ENCODE measurements at places on chromosomes 7 and 10. TPM values are rescaled to one million over a fixed set of nuclear protein-coding genes. Genes with fewer than 3 reads are reported as not detected.
A peak's percentile ranks its signal among the peaks of the same experiment; 100 is the strongest.

Gene TMEM178B
- total RNA-seq = 0.62 TPM

Gene LRRC72
- total RNA-seq = not detected

Gene SFTPA1
- not detected for total RNA-seq

GRCh38 chr10:14382022-14382421 lies 51.3 kb upstream of the FRMD4A start:
- no peaks in the 10 kb centered on the region for H3K36me3 ChIP-seq
- peaks cover 28% of the 10 kb centered on the region for H3K4me1 ChIP-seq
- no peak for DNase-seq
- H3K27me3 ChIP-seq = no peaks in the 10 kb centered on the region
- no peak overlapping the region for H3K27ac ChIP-seq

- H3K4me3 ChIP-seq = no peak overlapping the region
- H3K4me1 ChIP-seq = no peaks in the 10 kb centered on the region
- no peak overlapping the region for H3K27ac ChIP-seq
- H3K27me3 ChIP-seq = no peaks in the 10 kb centered on the region
- no peaks in the 10 kb centered on the region for H3K36me3 ChIP-seq
Measured at GRCh38 chr7:148011753-148012152, 578.8 kb upstream of the C7orf33 start.

DNA sequence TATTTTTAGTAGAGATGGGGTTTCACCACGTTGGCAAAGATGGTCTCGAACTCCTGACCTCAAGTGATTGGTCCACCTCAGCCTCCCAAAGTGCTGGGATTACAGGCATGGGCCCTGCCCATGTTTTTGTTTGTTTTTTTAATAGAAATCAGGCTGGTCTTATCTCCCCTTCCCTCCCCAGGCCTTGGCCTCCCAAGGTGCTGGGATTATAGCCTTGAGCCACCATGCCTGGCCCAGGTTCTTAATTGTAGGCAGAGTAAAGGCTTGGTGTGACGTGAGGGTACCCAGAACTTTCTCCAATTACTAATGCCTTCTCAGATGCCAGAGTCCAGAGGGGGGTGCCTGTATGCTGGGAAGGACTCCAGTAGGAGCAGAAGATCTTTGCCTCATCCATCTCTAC lies 5.2 kb upstream of the MKRN1 start:
- no peak overlapping the region for H3K4me3 ChIP-seq
- H3K27ac ChIP-seq = no peak overlapping the region
- no peaks in the 10 kb centered on the region for H3K27me3 ChIP-seq
- H3K36me3 ChIP-seq = no peaks in the 10 kb centered on the region
- peaks cover 3% of the 10 kb centered on the region for H3K4me1 ChIP-seq

Gene HDAC9
- total RNA-seq = 38.2 TPM

DNA sequence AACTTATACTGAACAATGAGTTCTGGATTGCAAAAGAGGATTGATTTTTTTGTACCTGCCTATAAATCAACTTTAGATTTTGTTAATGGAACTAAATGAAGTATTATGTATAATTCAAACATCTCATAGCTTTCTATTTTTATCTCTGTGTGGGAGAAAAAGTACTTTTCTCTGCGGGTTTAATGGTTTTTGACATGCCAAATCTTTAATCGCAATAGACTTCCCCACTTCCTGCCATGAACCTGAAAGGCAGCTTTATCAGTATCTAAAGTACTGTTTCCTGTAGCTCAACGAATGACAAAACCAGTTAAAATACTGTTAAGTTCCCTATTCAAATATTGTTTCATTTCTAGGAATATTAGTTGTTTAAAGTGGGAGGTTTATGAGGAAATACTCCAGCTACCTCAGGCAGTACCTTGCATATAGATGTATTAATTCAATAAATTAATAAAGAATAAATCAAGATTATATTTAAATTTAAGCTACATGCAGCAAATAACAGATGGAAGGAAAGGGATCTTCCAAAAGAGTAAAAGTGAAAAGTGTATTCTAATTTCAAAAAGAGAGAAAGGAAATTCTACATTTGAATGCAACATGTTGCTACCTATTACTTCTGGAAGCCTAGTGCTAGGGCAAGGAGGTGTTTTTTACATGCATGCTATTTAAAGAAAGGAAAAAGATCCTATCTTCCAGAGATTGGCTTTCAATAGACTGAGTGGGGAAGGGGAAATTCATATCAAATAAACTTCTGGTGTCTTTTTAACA lies 75.9 kb downstream of the SVOPL start:
- H3K4me3 ChIP-seq = no peak overlapping the region
- no peaks in the 10 kb centered on the region for H3K4me1 ChIP-seq
- no peaks in the 10 kb centered on the region for H3K27me3 ChIP-seq
- no peak for DNase-seq
- H3K36me3 ChIP-seq = no peaks in the 10 kb centered on the region
- no peak overlapping the region for H3K27ac ChIP-seq

GRCh38 chr10:86366902-86367151 lies 232 bp upstream of the GRID1 start:
- no peak for DNase-seq
- H3K4me1 ChIP-seq = peaks cover 22% of the 10 kb centered on the region
- H3K4me3 ChIP-seq = peak overlapping the region; percentile 39
- peaks cover 92% of the 10 kb centered on the region for H3K27me3 ChIP-seq
- no peak overlapping the region for H3K27ac ChIP-seq

DNA sequence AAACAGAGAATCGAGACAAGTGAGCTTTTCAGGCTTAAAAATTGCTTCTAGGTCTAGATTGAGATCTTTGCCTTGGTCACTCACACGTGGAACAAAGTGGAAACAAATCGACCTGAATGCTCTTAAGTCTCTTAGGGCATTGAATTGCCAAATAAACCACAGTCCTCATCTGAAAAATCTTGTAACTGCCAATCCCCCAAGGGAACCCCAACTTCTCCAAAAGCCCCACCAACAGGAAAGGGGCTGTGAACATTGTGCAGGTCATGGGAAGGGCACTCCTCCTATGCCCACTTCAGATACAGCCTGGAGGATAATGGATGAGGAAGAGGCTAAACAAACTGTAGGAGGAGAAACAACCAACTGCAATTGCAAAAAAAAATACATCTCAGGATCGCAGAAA lies 91.3 kb downstream of the DGKI start:
- DNase-seq = no peak
- no peak overlapping the region for H3K4me3 ChIP-seq
- H3K27ac ChIP-seq = no peak overlapping the region
- H3K4me1 ChIP-seq = no peaks in the 10 kb centered on the region
- no peaks in the 10 kb centered on the region for H3K27me3 ChIP-seq
- H3K36me3 ChIP-seq = no peaks in the 10 kb centered on the region

DNA sequence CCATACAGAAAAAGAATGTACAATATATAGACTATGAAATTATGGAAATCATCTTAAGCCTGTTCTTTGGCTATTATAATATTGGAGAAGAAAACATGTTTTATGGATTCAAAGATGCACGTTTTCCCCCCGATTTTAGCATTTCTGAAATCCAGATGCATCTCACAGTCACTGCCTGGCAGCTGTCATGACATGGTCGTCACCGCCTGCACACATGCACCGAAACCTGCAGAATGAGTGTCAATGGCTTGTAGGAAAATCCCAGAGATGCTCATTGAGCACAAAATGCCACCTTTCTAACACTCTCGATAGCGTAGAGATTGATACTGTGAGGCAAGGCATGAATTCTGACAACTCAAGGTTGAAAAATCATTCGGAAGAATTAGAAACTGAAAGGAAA lies 115.5 kb downstream of the TAF3 start:
- H3K36me3 ChIP-seq = no peaks in the 10 kb centered on the region
- no peak for DNase-seq
- no peak overlapping the region for H3K4me3 ChIP-seq
- H3K4me1 ChIP-seq = no peaks in the 10 kb centered on the region
- no peak overlapping the region for H3K27ac ChIP-seq

DNA sequence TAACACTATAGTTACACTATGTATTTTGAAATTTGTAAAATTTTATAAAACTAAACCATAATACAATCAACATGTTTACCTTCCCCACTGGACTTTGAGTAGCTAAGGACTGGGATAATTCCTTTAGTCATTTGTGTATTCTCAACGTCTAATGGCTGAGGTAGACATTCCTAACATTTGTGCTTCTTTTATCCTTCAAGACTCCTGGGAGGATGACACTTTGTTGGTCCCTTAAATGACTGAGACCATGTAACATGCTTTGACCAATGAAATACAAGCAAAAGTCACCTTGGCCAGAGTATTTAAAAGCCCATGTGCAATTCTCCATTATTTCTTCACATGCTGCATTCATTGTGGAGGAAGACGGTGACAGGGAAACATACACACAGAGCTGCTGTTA lies 18.5 kb downstream of the RAPGEF5 start:
- no peak overlapping the region for H3K4me3 ChIP-seq
- no peak for DNase-seq
- no peaks in the 10 kb centered on the region for H3K27me3 ChIP-seq
- H3K4me1 ChIP-seq = no peaks in the 10 kb centered on the region
- H3K27ac ChIP-seq = no peak overlapping the region
- H3K36me3 ChIP-seq = no peaks in the 10 kb centered on the region

GRCh38 chr10:97891497-97892167 lies 42.0 kb downstream of the GOLGA7B start:
- no peak for DNase-seq
- H3K27me3 ChIP-seq = peaks cover 14% of the 10 kb centered on the region
- H3K4me1 ChIP-seq = no peaks in the 10 kb centered on the region
- H3K36me3 ChIP-seq = no peaks in the 10 kb centered on the region

GRCh38 chr7:138292951-138293350 lies 167.1 kb upstream of the TRIM24 start:
- no peaks in the 10 kb centered on the region for H3K36me3 ChIP-seq
- no peak overlapping the region for H3K4me3 ChIP-seq
- H3K4me1 ChIP-seq = no peaks in the 10 kb centered on the region
- DNase-seq = no peak

GRCh38 chr7:23653942-23654341 lies 26.1 kb upstream of the FAM221A start:
- no peaks in the 10 kb centered on the region for H3K4me1 ChIP-seq
- no peaks in the 10 kb centered on the region for H3K27me3 ChIP-seq
- H3K36me3 ChIP-seq = no peaks in the 10 kb centered on the region
- no peak overlapping the region for H3K27ac ChIP-seq

DNA sequence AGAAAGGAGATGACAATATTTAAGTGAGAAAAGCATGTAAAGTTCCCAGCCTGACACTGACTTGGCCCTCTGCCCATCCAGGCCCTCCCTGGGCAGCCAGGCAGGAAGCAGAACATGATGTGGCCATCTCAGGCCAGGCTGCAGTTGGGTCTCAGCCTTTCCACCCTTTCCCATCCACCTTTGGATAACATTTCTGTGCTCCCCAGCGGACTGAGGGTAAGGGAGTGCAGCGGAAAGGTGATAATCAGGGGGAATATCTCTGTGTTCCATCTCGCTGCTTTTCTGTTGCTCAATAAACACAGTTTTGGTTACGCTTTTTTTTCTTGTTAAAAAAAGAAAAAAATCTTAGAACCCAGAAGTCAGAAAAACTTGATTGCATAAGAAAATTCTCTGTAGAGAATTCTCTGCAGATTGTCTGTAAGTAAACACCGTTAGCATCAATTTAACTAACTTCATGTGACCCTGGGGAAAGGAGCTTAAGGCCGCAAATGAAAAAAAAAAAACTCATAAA lies 37.2 kb upstream of the TARP start:
- H3K4me3 ChIP-seq = peak overlapping the region; percentile 43
- peak; percentile 50 for DNase-seq
- H3K4me1 ChIP-seq = peaks cover 7% of the 10 kb centered on the region
- H3K36me3 ChIP-seq = no peaks in the 10 kb centered on the region
- H3K27me3 ChIP-seq = no peaks in the 10 kb centered on the region

DNA sequence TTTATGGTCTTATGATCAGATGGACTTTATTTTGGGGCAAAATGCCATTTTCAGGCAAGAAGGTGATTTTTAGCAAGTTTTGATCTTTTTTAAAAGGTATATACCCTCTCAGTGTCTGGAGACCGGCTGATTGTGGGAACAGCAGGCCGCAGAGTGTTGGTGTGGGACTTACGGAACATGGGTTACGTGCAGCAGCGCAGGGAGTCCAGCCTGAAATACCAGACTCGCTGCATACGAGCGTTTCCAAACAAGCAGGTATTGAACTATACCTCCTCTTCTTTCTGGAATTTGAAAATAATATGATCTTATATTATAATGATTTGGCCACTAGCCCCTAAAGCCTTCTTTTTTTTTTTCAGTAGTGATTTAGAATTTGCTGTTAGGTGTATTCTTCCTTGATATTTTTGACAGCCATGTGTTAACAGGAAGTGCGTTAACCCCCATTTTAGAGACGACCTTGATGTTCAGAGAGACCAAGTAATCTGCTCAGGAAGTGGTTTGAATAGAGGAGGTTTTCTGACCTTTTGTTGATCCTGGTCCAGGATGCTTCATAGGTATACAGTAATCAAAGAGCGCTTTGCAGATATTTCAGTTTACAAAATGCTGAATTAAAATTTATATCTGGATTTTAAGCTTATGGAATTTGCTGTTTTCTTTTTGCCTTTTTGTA lies 6.2 kb downstream of the BUB3 start:
- H3K27ac ChIP-seq = no peak overlapping the region

- H3K4me3 ChIP-seq = peak overlapping the region; percentile 72
- H3K27ac ChIP-seq = peak overlapping the region; percentile 92
- peak; percentile 63 for DNase-seq
- H3K36me3 ChIP-seq = peaks cover 14% of the 10 kb centered on the region
- no peaks in the 10 kb centered on the region for H3K27me3 ChIP-seq
Measured at GRCh38 chr7:5780801-5781496, 514 bp downstream of the RNF216 start.

DNA sequence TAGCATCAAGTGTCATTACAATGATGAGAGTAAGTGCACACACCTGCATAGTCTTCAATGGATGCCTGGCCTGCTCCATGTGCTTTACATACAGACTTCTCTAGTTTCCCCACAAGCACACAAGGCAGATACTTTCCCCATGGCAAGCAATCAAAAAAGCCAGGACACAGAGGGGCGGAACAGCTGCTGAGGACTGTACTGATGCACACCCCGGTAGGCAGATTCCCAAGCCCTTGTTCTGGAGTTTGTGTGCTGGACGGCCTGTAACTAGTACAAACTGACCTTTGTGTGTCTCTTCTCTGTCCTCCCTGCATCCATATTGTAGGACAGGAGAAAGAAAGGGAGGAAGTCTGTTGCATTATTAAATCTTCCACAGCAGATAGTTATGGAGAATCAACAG lies 25.8 kb downstream of the UBE2D4 start:
- no peak overlapping the region for H3K27ac ChIP-seq
- H3K4me3 ChIP-seq = no peak overlapping the region
- no peaks in the 10 kb centered on the region for H3K4me1 ChIP-seq
- peaks cover 51% of the 10 kb centered on the region for H3K36me3 ChIP-seq
- H3K27me3 ChIP-seq = no peaks in the 10 kb centered on the region
- peak; percentile 20 for DNase-seq

DNA sequence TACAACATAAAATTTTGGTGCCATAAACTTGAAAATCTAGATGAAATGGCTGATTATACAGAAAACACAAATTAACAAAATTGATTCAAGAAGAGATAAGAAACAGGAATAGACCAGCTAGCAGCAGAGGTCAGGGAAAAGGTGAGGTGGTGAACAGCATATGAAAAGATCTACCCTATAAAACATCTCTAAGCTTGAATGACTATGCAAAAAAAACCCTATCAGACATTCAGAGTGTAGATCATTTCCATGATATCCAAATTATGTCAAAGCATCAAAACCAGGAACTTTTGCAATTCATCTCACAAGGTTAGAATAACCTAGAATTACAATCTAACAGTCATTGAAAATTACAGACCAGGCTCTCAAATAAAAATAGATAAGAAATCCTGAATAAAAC lies 14.6 kb upstream of the BPGM start:
- H3K4me3 ChIP-seq = no peak overlapping the region
- DNase-seq = no peak
- H3K4me1 ChIP-seq = no peaks in the 10 kb centered on the region
- H3K27ac ChIP-seq = no peak overlapping the region

Data from muscle of leg (tissue), 16 donors.